Thyroid gland (tissue), 4 donors: ENCODE measurements at places on chromosomes 12 and 14.

DNA sequence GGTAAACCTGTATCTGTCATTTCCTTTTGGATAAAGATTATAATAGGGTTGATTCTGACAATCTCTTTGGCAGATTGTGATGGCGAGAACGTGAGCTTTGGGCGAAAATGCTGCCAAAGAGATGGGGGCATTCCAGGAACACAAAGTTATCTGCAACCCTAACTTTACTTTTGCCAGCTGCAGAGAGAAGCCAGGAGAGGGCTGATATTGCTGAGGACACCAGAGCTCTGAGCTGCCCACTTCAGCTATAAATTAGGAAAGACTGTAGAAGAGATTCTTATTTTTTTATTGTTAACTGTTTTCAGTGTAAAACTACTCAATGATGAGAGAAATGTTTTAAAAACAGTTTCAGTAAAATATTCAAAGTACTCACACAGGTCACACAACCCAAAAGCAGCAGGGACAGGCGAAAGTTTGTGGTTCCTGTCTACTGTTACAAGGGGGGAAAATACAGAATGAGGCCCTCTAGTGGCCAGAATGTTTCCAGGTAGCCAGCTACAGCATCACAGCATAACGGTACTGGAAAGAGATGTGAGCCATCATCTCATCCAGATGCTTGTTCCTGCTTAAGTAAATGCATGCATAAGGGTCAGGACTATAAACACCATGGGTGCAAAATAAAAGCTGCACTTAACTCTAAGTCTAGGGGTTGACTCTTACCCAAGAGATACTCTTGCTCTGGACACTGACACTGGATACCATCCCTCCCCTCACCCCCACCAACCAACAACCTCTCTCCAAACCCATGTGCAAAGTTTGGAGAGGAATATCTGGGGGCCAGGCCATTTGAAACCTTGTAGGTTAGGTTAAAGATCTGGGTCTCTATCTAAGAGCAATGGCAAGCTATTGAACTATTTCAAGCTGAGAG is 498.4 kb downstream of the RMST start:
- peak; percentile 58 for DNase-seq

DNA sequence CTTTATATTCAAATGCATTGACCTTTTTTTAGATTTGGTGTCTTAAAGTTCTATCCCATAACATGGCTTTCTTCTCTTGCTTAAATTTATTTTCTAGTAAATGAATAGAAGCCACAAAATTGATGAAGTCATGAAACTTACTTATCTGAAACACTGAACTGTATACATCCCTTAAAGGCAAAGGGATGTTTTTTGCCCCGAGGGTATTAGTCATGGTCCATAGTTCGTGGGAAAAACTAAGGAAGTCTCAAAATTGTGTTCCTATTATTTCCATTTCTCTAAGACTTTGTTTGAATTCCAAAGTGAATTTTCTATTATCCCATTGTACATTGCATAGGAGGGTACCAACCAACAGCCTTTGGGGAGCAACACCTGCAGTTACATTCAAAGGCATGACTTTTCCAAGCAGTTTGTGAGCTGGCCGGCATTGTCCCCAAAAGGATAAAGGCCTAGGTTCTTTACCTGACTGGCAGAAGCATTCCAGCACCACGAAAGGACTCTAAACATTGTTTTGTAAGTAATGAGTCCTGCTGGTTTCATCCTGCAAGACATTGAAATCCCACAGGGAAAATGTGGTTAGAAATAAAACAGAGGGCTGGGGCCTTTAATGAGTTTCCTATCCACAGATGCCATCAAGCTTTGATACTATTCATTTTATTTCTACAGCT is 473.5 kb downstream of the PRKD1 start:
- DNase-seq: no peak

GRCh38 chr14:64779472-64779871 is 75.2 kb downstream of the PLEKHG3 start:
- DNase-seq: no peak

DNA sequence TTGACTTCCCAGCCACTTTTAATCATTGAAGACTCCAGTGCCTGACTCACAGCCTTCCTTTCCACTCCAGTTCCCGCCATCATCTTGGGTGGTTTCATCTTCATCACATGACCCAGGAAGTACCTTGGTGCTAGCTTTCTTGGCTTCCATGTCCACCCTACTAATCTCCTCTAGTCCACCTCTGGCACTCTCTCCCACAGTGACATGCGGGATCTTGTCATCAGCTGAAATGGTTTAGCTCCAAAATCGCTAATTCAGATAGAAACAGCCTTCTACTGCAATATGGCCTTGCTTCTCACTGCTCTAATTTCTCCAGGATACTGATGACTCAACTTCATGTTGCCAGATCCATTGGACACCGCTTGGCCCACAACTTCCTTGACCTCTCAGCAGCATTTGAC is 24.5 kb downstream of the WDR20 start:
- DNase-seq: no peak

- no peak for DNase-seq
Observed at GRCh38 chr14:61160798-61161197, 120.3 kb downstream of the TMEM30B start.

GRCh38 chr12:512933-513332 is 53.2 kb downstream of the B4GALNT3 start:
- DNase-seq: no peak

DNA sequence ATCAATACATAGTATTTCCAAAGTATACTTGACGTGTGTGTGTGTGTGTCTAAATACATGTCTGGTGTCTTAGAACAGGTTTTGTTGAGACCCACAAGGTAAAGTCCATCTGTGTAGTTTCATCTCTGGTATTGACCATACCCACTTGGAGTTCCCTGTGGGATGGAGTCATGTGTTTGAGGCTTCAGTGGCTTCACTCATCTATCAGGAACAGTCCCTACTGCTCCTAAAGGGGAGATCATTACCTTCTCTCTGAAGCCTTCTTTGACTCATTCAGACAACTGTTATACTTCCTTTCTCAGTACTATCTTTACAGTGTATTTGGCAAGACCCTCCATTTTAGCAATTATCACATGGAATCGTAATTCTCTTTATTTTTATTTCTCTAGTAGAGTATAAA is 14.2 kb downstream of the RAB21 start:
- no peak for DNase-seq

DNA sequence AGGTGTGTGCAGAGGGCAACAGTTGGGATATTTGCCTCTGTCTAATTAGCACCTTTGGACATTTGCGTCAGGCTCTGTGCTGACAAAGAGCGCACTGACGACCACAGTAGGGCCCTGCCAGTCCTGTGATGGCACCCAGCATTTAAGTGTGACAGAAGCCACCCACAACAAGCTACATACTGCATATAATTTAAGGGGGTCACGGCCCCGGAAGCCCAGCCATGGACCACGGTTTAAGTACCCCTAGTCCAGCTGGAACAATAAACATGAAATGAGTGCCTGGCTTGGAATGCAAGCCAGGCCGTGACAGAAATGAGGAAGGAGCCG is 16.8 kb upstream of the DYNC1H1 start:
- no peak for DNase-seq

- no peak for DNase-seq
Observed at GRCh38 chr12:69563166-69563762, 22.0 kb upstream of the CCT2 start.

DNA sequence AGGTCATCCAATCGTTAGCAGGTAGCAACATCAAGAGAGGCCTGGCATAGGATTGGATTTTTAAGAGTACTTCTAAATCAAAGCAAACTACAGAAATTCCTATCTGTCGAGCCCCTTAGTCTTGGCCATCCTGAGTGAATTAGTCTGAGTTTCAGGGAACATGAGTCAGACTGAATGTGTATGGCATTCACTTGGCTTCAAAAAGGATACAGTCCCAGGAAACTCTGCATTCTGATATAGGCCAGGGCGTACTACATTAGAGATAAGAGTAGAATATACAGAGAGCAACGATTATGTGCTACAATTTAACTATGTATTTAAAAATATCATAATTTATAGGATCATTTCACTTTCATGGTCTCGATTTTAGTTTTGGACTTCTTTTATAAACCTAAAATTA is 242.2 kb downstream of the SOX5 start:
- no peak for DNase-seq

- DNase-seq: no peak
Observed at GRCh38 chr14:50979941-50980850, 35.9 kb upstream of the PYGL start.

DNA sequence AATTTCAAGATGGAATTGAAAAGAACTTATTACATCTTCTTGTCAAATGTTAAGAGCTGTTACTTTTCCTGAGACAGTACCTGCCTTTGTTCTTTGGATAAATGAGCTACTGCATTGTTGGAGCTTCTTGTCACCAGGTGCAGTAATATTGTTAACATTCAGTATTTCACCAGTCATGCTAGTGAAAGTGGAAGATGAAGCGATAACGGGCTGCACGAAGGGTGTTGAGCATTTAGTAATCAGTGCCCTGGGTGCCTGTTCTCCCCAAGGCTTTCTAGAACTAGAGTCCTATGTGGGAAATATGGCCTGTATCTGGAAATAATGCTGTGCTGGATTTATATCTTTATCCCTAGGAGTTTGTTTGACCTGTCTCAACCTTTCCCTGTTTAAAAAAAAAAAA is 83.2 kb downstream of the PPP2R5C start:
- DNase-seq: no peak
